ENCODE measurements at places on chromosomes 5 and 9. TPM values are rescaled to one million over a fixed set of nuclear protein-coding genes. Genes with fewer than 3 reads are reported as not detected.

The ADCY2 gene
- not detected for total RNA-seq

The SLC26A2 gene
- 8.4 TPM for total RNA-seq

The PGM5 gene
- total RNA-seq = 49.6 TPM

The MELK gene
- 6.5 TPM for total RNA-seq

The ANKRD55 gene
- not detected for total RNA-seq

The PHYHD1 gene
- 16.3 TPM for total RNA-seq

The MEGF10 gene
- total RNA-seq = not detected

The LIX1 gene
- not detected for total RNA-seq

The OR1Q1 gene
- total RNA-seq = not detected

The CTXN3 gene
- total RNA-seq = not detected

All from bronchial smooth muscle cell (primary cell).